Skin of body (tissue), 3 donors: ENCODE measurements at places on chromosomes 12 and 14.

DNA sequence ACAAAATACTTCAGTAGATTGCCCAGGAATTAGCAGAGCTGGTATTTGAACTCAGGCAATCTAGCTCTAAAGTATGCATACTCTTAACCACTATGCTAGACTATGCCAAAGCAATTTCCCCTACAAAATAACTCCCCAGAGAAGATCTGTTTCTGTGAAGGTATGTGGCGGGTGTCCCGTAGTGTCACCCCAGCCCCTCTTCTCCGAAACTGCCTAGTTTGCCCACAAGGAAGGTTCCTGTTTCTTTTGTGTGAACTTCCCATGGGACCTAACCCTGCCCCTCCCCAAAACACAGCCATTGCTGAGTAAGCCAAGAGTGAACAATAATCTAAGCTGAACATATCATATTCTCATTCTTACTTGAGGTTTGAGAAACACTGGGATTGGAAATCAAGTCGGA is 15.5 kb upstream of the RAP1B start:
- no peak for DNase-seq

DNA sequence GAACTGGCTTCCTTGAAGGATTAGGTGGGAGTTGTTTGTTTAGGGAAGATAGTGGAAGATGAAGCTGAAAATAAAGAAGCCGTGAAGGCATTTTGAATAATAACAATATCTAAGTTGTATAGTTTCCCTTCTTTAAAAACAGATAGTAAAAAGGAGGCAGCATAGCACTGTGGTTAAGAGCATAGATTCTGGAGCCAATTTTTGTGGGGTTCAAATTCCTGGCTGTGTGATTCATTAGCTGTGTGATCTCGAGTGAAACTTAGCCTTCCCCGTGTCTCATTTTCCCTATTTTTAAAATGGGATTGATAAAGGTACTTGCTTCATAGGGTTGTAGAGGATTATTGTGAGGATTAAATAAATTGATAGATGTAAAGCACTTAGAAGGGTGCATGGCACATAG is 104.5 kb downstream of the MYRFL start:
- DNase-seq = no peak

DNA sequence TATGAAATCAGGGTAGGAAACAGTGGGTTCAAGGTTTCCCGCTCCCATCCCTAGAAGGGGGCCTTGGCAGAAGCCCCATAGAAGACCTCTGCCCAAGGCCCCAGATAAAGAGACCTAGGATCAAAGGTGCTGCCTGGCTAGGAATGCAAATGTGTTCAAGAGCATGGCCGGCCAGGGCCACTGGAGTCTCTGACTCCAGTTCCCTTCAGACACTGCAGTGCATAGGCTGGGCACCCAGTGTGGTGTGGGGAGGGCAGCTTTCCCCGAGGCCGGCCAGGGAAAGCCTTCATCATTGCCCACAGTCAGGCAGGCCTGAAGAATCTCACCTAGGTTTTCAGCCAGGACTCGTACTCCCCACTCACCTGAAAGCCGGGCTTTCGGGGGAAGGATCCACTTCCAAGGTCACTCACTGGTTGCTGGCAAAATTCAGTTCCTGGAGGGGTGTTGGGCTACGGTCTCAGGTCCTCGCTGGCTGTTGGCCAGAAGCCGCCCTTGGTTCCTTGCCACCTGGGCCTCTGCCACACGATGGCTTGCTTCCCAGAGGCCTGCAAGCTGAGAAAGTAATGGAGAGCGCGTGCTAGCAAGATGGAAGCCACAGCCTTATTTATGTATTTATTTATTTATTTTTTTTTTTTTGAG is 9.7 kb upstream of the PEBP1 start:
- DNase-seq = no peak

DNA sequence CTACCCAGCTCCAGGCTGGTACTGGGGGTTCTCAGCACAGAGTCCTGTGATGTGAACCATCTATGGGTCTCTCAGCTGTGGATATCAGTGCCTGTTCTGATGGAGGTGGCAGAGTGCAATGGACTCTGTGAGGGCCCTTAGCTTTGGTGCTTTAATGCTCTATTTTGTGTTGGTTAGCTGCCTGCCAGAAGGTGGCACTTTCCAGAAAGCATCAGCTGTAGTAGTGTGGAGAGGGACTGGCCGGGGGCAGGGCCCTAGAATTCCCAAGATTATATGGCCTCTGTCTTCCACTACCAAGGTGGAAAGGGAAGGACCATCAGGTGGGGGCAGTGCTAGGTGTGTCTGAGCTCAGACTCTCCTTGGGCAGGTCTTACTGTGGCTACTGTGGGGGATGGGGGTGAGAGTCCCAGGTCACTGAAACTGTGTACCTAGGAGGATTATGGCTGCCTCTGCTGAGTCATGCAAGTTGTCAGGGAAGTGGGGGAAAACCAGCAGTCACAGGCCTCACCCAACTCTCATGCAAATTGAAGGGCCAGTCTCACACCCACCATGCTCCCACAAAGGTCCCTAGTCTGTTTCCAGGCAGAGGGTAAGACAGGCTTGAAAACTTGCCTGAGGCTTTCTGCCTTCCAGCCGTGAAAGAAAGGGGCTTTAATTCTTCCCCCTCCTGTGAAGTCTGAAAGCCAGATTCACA is 878.1 kb downstream of the C12orf50 start:
- DNase-seq = no peak

GRCh38 chr14:89851106-89851505 is 103.4 kb downstream of the EFCAB11 start:
- no peak for DNase-seq

GRCh38 chr12:96239711-96240635 is 45.8 kb downstream of the ELK3 start:
- peak; percentile 89 for DNase-seq

GRCh38 chr12:19131025-19131444 is 1.5 kb downstream of the PLEKHA5 start:
- DNase-seq = peak; percentile 41

- no peak for DNase-seq
Observed at GRCh38 chr14:46306267-46306666, 345.3 kb downstream of the RPL10L start.

GRCh38 chr12:32920506-32921085 is 24.0 kb upstream of the PKP2 start:
- no peak for DNase-seq

DNA sequence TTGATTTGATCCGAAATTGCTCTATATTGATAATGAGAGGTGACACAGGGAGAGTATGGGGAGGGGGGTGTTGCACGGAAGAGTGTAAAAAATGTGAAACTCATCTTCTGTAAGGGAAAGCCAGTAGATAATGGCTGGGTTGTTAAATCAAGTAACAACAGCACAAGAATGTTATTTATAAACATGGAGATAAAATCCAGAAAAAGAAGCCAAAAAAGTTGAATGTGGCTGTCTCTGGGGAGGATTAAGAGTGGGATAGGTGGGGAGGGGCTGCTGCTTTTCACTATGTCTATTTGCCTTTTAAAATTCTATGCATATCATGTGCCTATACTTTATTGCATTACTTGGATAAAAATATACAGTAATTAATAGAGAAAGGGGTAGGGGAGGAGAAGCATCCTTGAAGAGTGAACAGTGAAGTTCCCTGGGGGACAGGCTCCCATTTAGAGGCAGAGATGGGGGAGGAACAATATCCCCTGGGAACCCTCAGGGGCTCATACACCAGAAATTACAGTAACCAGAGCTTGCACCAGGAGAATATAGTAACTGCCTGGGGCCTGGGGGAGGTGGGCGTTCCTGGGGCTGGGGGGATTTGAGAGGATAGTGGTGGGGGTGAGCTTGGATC is 39.2 kb upstream of the ANKRD9 start:
- DNase-seq = peak; percentile 18

DNA sequence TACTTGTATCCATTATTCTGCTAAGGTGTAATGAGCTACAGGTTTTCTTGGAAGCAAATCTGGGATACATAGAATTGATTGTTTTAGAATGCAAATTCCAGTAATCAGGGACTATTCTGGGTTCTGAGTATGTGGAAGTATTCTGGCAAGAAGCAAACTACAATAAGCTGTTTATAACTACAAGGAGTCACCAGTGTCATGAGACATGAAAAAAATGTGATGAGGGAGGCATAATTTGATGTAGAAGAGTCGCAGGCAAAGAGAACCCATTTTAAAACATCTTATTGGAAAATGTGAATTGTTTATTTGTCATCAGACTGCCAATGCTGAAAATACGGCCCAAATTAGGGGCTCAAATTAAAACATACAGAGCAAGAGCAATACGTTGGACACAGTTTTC is 321.8 kb upstream of the E2F7 start:
- DNase-seq = no peak

DNA sequence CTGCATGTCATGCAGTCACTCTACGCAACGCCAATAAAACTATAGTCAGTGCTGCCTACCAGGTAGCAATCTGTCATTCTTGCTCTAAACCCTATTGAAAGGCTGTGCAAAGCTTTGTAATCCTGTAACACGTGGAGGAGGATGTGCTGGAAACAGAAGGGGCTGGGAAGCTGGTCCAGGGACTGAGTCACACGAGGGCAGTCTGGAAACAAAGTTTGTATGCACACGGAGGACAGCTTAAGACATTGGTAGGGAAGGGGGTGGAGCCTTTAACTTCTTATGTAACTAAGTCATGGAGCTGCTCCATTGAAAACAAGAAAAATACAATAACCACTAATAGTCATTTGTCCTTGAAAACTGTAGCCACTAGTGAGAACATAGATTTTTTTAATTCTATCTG is 128.0 kb downstream of the BCAT1 start:
- no peak for DNase-seq

DNA sequence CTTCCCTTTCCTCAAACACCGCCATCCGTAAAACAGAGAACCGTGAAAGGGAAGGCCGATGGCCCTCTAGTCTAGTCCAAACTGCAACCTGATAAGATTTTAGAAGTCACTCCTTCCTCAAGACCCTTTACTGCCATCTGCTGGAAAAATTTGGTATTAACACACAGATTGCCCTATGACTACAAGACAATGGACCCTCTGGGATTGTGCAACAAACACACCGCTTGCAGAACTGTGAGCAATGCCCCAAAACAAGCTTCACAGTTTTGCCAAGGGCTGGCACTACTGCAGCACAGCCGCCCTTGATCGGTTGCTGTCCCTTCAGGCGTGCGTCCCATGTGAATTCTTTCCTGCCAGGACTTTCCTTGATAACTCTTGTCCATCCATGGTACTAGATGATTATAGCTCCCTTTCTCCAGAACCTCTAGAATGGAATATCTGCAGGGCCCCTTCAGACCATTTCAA is 23.1 kb downstream of the LLPH start:
- peak; percentile 69 for DNase-seq
